Urinary bladder (tissue), 4 donors: ENCODE measurements at places on chromosomes 1 and 21. TPM values are rescaled to one million over a fixed set of nuclear protein-coding genes. Genes with fewer than 3 reads are reported as not detected.

DNA sequence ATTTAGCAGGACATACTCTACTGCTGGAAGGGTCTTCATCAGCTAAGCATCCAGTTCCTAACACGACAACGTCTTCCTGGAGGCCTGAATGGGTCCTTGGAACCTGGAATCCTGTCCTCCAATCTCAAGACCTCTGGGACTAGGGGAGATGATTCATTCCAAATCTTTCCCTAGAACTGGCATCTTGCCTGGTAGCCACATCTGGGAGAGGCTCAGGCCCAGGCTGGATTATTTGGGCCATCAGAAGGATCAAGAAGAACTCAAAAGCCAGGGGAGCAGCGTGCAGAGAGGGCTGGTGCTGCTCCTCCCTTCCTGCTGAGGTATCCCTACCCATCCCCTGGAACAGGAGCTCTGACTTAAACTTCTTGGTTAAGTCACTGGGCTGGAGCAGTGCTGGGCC lies 2.8 kb upstream of the PHLDA3 start:
- no peak for DNase-seq

DNA sequence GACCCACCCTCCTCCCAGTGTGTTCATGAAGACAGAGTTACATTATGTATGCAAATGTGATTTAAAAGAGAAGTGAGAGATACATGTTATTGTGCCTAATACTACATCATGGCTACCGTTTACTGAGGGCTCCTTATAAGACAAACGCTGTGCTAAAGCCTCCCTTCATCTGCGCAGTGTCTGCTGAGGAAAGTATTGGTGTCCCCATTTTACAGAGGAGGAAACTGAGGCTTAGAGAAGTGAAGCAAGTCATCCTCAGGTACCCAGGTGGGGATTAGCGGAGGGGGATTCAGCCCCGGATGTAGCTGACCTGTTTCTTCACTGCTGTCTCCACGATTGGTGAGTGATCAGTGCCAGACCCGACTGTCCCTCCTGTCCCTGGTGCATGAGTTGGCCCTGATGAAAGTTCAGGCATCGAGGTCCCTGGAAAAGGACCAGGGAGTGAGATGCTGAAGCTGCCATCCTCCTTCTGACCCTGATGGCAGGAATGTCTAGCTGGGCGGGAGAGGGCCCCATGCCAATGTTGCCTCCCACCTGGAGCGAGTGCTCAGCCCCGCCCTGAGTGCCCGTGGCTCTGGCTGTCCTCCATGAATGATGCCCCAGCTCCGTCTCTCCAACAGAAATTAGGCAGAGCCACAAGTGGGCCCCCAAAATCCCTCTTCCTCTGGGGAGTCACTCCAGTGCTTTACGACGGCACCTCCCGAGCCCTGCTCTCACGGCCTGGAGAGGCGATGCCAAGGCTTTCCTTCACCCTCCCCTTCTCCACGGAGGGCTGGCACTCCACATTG lies 204.7 kb downstream of the KAZN start:
- DNase-seq = no peak

- DNase-seq = no peak
These were observed 166.9 kb downstream of the TOMM20 start for GRCh38 chr1:234961456-234962339.

GRCh38 chr1:201889090-201889968 lies 631 bp downstream of the SHISA4 start:
- DNase-seq = no peak

DNA sequence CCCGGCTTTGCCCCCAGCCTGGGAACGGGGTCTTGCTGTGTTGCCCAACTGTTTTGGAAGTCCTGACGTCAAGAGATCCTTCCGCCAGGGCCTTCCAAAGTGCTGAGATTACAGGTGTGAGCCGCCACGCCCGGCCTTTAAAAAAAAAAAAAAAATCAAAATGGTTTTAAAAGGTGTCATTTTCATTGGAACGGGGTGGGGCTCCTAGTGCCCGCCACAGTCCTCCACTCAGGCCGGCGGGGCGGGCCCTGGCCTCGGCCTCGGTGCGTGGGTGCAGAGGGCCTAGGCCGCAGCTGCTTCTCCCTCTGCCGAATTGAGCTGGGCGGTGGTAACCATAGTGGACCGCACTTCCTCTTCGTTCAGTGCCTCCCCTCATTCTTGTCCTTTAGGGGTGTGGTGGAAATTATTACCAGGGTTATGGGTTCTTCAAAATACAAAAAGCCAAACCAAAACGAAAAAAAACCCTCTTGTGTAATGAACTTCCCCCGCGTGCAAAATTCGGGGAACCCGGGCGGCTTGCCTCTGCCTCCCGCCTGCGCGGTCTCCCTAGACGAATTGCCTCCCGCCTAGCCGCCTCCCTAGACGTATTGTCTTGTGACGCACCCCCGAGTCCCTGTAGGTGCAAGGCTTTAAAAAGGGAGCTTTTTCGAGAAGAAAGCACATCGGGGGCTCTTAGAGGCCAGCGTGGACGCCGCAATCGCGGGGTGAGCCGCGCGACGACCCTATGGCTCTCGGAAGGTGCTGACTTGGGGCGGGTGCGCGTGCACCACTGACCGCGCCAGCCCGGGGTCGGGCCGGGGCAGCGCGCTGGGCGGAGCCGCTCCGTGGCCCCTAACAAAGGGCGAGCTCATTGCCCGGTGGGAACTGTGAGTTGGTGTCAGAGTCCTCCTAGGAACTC lies 10.5 kb upstream of the SPEN start:
- no peak for DNase-seq

- no peak for DNase-seq
These were observed 6.7 kb upstream of the RSRP1 start for GRCh38 chr1:25253911-25254310.

- no peak for DNase-seq
These were observed 7.2 kb downstream of the VANGL1 start for GRCh38 chr1:115648717-115649691.

GRCh38 chr1:119884711-119885110 lies 11.6 kb downstream of the ADAM30 start:
- DNase-seq = no peak

- DNase-seq = no peak
These were observed 274.4 kb downstream of the PCP4 start for GRCh38 chr21:40141621-40142020.

DNA sequence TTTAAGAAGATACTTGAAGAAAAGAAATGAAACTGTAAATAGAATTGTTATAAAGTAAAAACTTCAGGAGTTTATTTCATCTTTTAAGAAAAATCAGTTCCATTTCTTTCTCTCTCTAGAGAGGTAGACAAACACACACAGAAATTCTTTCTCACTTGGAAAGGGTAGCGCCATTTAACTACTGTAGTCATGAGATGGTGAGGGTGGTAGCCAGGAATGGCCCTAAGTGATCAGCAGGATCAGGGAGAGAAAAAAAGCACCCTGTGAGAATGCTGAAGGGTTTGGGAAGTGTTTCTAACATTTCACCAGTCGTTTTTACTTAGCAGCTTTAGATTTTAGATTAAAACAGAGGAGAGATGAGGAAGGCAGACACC lies 205.7 kb upstream of the RUNX1 start:
- no peak for DNase-seq

- no peak for DNase-seq
These were observed 93.9 kb downstream of the KCNJ15 start for GRCh38 chr21:38350684-38351083.

DNA sequence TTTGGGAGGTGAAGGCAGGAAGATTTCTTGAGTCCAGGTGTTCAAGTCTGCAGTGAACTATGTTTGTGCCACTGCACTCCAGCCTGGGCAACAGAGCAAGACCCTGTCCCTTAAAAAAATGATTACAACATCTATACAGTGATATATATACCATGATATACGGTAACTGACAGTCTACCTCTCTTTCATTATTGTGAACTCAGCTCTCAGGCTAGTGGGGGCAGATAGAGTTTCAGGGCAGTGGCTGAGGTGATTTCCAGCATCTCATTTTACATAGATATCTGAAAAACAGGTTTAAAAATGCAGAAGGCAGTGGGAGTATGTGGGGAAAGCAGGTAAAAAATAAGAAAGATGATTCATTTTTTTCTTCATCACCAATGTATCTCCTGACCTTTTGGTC lies 8.1 kb upstream of the NTNG1 start:
- no peak for DNase-seq

GRCh38 chr1:209219791-209220524 lies 363.6 kb upstream of the CAMK1G start:
- DNase-seq = no peak

DNA sequence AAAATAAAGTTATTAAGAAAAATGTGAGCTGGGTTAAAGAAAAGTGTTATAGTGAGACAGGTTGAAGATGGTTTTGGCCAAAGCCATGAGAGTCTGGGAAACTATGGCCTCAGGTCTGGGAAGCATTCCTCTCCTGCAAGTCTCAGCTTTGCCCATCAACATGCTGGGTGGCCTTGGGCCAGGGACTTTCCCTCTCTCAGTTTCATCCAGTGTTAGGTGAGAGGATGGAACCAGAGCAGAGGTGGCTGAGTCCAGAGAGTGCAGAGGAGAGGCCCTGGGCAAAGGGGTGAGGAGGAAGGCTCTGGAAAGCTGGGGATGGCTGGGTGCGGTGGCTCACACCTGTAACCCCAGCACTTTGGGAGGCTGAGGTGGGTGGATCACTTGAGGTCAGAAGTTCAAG lies 10.5 kb downstream of the PADI2 start:
- no peak for DNase-seq

- no peak for DNase-seq
These were observed 50.9 kb downstream of the RUNX1 start for GRCh38 chr21:34998176-34998575.

- DNase-seq = no peak
These were observed 19.9 kb downstream of the KCNQ4 start for GRCh38 chr1:40803447-40803846.

GRCh38 chr1:117642963-117643362 lies 37.1 kb downstream of the TENT5C start:
- no peak for DNase-seq

- DNase-seq = no peak
These were observed 84.9 kb upstream of the CD1D start for GRCh38 chr1:158095737-158096335.

DNA sequence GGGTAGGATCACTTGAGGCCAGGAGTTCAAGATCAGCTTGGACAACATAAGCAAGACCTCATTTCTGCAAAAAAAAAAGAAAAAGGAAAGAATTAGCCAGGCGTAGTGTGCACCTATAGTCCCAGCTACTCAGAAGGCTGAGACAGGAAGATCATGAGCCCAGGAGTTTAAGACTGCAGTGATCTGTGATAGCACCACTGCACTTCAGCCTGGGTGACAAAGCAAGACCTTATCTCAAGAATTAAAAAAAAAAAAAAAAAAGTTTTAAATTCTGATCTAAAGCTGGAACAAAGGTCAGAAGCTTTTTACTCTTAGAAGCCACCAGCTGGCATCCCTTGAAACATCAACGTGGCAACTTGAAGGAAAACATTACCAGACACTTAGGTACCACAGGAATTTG lies 45.3 kb downstream of the HENMT1 start:
- no peak for DNase-seq

DNA sequence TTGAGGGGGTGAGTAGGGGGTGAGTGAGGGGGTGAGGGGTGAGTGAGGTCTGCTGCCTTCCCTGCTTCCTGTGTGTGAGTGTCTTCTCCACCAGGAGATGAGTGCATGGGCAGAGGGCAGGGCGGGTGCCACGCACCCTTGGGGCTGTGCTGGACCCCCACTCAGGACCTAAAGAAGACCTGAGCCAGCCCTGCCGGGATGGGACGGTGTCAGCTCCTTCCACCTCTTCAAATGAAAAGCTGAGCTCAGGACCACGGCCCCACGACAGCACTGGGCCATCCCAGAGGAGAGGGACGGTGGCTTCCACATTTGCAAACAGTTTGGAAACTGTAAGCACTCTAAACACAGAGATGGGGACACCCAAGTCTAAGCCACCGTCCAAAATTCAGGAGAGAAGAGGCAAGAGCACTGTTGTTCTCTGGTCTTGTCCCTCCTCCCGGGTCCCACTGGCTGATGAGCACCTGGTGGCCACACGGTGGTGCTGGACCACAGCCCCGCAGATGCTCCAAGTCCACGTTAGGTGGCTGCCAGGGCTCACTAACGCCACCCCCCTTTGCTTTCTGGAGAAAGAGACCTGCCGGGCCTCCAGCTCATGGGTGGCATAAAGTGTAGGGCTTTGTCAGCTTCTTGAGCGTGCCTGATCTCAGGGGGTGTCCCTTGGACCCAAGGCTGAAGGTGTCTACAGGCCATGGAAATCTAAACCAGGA lies 32.1 kb downstream of the TMPRSS2 start:
- DNase-seq = no peak

GRCh38 chr1:243974451-243975292 lies 76.4 kb upstream of the ZBTB18 start:
- peak; percentile 18 for DNase-seq

DNA sequence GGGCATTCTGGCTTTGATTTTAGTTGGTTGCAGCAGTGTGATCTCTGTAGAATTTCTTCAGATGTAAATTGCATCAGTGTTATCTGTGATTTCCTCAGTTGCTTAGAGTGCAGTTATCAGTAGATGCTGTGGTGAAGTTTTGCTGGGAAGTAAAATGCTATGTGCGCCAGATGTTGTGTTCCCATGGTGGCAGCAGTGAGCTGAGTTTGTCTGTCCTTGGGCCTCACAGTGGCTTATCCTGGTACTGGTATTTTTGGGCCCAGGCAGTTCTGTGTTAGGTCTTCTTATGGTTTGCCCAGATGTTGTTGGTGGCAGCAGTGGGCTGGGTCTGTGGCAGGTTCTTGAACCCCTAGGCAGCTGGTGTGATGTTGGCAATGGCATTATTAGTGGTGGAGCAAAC lies 1242.1 kb downstream of the PLA2G4A start:
- no peak for DNase-seq

- DNase-seq = no peak
These were observed 34.8 kb downstream of the CD34 start for GRCh38 chr1:207876131-207876530.

The ANKRD65 gene
- 5.8 TPM for total RNA-seq

The HEYL gene
- total RNA-seq = 7.9 TPM

The APOBEC4 gene
- not detected for total RNA-seq

The PRPF38B gene
- total RNA-seq = 26.6 TPM

The CCDC24 gene
- 2.8 TPM for total RNA-seq

The PLPPR4 gene
- total RNA-seq = 23.8 TPM

The CD1B gene
- not detected for total RNA-seq

The RAP1GAP gene
- total RNA-seq = 4.0 TPM

The NES gene
- 35.7 TPM for total RNA-seq

The KCNJ9 gene
- total RNA-seq = 0.26 TPM

The ARHGAP29 gene
- 72.0 TPM for total RNA-seq

The LAMC1 gene
- 279 TPM for total RNA-seq
